ENCODE measurements at places on chromosomes 3 and 15.

- no peak overlapping the region for H3K27ac ChIP-seq
- H3K4me3 ChIP-seq, result no peak overlapping the region
- H3K36me3 ChIP-seq, result no peaks in the 10 kb centered on the region
- H3K4me1 ChIP-seq, result peaks cover 25% of the 10 kb centered on the region
- H3K27me3 ChIP-seq, result no peaks in the 10 kb centered on the region
- DNase-seq, result no peak
These were observed 54.8 kb upstream of the CTSH start for GRCh38 chr15:78999636-79000035.

- H3K27ac ChIP-seq, result no peak overlapping the region
- H3K27me3 ChIP-seq, result no peaks in the 10 kb centered on the region
- no peak for DNase-seq
- no peak overlapping the region for H3K4me3 ChIP-seq
- no peaks in the 10 kb centered on the region for H3K4me1 ChIP-seq
These were observed 239.5 kb downstream of the GAP43 start for GRCh38 chr3:115862849-115863248.

GRCh38 chr3:7290077-7290825, 429.3 kb downstream of the GRM7 start:
- H3K4me1 ChIP-seq, result no peaks in the 10 kb centered on the region
- no peak overlapping the region for H3K27ac ChIP-seq
- no peaks in the 10 kb centered on the region for H3K36me3 ChIP-seq

- H3K27ac ChIP-seq, result no peak overlapping the region
- no peak for DNase-seq
- no peaks in the 10 kb centered on the region for H3K36me3 ChIP-seq
These were observed 358.5 kb downstream of the WDR72 start for GRCh38 chr15:53400986-53401385.

GRCh38 chr15:72967811-72968530, 84.3 kb upstream of the NEO1 start:
- H3K4me3 ChIP-seq, result no peak overlapping the region
- H3K36me3 ChIP-seq, result no peaks in the 10 kb centered on the region
- no peaks in the 10 kb centered on the region for H3K4me1 ChIP-seq
- no peak overlapping the region for H3K27ac ChIP-seq
- no peaks in the 10 kb centered on the region for H3K27me3 ChIP-seq
- no peak for DNase-seq

GRCh38 chr3:5657106-5657505, 469.6 kb downstream of the EDEM1 start:
- H3K27ac ChIP-seq, result no peak overlapping the region
- no peaks in the 10 kb centered on the region for H3K36me3 ChIP-seq
- H3K4me1 ChIP-seq, result no peaks in the 10 kb centered on the region
- DNase-seq, result no peak

DNA sequence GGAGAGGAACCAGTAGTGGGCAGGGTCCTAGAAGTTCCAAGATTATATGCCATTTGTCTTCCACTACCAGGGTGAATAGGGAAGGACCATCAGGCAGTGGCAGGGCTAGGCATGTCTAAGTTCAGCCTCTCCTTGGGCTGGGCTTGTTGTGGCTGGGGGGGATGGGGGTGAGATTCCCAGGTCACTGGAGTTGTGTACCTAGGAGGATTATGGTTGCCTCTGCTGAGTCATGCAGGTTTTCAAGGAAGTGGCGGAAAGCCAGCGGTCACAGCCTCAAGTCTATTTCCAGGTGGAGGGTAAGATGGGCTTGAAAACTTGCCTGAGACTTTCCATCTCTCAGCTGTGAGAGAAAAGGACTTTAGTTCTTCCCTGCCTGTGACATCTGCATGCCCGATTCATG, 1407.1 kb downstream of the SI start:
- H3K4me3 ChIP-seq, result no peak overlapping the region
- no peak for DNase-seq
- H3K36me3 ChIP-seq, result no peaks in the 10 kb centered on the region

GRCh38 chr3:120052225-120052624, 42.0 kb downstream of the GSK3B start:
- peaks cover 47% of the 10 kb centered on the region for H3K36me3 ChIP-seq
- H3K27ac ChIP-seq, result no peak overlapping the region
- no peak overlapping the region for H3K4me3 ChIP-seq
- DNase-seq, result no peak
- no peaks in the 10 kb centered on the region for H3K27me3 ChIP-seq
- H3K4me1 ChIP-seq, result no peaks in the 10 kb centered on the region

Data from Karpas-422 (cell line).